ENCODE measurements at places on chromosomes 2 and 18.
A peak's percentile ranks its signal among the peaks of the same experiment; 100 is the strongest.

DNA sequence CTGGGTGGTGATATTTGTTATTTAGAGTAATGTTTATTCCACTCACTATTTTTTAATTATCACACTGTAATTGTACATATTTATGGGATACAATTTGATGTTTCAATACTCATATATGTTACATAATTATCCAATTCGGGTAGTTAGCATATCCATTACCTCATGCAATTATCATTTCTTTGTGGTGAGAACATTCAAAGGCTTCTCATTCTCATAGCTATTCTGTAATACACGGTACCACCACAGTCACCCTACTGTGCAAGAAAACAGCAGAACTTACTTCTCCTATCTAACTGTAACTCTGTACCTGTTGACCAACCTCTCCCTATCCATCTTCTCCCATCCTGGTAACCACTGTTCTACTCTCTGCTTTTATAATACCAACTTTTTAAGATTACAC, 4.6 kb downstream of the TBC1D8 start:
- DNase-seq: no peak

DNA sequence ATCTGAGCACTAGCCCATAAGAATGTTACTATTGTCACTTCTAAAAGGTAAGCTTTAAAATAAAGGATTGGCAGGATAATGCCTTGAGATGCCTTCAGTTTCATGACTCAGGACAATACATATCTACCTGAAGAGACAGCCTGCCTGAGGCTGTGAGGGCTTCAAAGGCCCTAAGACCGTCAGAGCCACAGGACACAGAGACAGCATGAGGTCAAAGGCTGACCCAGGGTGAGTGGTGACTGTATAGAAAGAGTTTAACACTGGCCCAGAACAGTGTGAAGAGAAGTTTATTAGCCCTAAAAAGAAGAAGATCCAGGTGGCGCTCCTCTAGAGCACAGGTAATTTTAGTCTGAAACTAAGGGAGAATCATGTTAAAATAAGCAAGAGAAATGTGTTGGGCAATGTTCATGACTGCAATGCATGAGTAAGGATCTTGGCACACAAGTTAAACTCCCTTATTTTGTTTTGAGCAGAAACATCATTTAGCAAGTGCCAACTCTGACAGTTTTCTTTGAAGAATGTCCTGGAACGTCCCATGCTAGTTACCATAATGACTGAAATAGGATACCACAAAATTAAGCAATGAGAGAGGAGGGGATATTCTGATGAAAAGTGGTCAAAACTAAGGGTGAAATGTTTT, 78.1 kb upstream of the FAM110C start:
- DNase-seq: no peak

GRCh38 chr2:231321556-231322334, 73.8 kb upstream of the B3GNT7 start:
- no peak for DNase-seq

DNA sequence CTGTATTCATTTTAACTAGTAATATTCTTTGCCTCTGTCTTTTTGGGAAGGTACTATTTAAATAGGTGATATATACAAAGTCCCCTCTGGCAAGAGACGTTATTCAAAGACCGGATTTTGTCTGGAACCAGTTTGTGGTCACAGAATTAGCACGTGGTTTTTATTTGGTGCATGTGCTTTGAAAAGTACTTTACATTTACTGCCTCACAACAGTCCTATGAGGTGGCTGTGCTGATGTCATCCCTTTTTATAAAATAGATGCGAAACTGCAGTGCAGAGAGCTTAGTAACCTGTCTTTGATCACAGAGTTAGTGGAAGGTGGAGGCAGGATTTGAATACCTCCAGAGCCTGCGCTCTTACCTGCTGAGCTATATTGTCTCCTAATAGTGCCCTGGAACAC, 4.0 kb downstream of the LPIN1 start:
- peak; percentile 34 for DNase-seq

GRCh38 chr2:108346827-108347226, 30.9 kb upstream of the SULT1C4 start:
- DNase-seq: no peak

DNA sequence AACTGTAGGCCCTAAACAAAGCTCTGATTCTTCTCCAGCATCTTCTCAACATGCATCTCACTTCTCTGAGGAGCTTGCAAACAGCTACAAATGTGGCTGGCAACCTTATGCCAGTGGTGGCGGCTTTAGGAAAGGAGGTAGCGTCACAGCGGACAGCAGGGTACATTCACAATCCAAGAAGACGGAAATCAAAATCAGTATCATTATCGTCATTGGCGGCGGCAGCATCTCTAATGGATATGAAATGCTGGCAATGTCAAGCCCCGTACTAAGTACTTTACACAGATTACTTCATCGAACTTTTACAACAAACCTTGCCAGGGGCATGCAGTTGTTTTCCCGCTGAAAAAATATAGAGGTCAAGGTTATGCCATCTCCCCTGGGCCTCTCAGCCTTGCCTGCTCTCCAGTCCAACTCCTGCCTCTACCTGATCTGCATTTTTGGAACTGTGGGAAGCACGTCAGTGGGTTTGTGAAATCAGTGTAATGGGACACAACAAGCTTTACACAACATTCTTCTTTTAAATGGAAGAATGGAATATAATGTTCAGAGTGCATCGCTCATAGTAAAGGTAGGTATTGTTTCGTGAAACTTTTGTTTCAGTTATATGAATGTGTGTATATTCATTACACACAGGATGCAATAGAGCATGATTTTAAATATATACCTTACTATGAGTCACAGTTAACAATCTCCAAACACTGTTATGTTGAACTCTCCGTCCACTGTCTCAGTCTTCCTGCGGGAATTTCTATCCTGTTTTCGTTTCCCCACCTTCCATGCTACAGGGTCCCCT, 152.9 kb downstream of the TTC32 start:
- DNase-seq: no peak

GRCh38 chr18:24362757-24363156, 34.9 kb downstream of the OSBPL1A start:
- peak; percentile 27 for DNase-seq

DNA sequence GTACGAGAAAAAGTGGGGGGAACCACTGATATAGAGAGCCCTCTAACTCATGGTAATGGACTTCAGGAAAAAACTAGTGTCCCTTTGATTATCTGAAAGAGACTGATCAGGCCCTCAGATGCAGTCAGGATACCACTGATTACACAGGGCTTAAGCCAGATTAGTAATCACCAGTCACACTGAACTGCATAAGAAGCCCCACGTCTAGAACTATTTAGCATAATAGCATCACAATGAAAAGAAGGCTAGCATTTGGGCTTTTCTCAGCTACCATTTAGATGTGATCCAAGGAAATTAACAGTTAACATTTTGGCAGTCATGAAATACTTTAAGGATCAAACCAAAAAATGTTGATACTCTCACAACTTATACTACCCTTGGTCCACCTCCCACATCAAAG, 813.1 kb upstream of the POU3F3 start:
- no peak for DNase-seq

GRCh38 chr2:230356084-230356483, 29.1 kb downstream of the SP140L start:
- peak; percentile 45 for DNase-seq

DNA sequence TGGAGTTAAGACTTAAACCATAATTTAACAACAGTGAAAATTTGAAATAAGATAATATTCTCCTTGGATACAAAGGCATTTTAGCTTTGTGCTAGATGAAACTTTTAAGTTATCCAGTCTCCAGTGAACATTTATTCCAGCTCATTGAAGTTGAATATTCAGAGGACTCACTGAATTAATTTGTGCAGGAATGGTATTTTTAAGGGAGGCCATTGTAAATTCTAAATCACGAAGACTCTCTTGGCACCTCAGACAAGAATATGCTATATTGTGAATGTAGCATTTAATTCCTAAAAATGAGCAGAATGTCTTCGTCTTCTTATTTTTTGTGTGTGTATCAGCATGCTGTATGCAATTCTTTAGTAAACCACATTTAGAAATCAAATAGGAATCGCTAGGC, 731.7 kb upstream of the RAB6C start:
- no peak for DNase-seq

DNA sequence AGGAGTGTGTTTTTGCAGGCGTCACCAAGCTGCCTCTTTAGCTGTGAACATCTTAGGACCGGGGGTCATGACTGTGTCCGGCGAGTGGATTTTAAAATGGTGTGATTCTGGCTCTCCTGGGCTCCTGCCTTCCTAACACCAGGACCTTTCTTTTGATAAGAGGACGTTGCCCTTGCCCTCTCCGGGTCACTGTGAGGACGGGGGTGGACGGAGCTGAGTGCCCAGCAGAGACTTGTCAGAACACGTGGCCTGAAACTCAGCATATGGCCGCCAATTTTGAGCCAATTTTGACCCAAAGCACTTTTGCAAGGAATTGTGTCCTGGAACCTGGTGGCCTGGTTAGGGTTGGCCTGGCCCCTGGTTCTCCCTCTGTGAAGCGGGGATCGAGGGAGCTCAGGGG, 40.2 kb downstream of the RTP5 start:
- no peak for DNase-seq

GRCh38 chr2:168404764-168405163, 51.3 kb upstream of the CERS6 start:
- DNase-seq: no peak

GRCh38 chr18:50398947-50399346, 24.1 kb downstream of the SKA1 start:
- no peak for DNase-seq

DNA sequence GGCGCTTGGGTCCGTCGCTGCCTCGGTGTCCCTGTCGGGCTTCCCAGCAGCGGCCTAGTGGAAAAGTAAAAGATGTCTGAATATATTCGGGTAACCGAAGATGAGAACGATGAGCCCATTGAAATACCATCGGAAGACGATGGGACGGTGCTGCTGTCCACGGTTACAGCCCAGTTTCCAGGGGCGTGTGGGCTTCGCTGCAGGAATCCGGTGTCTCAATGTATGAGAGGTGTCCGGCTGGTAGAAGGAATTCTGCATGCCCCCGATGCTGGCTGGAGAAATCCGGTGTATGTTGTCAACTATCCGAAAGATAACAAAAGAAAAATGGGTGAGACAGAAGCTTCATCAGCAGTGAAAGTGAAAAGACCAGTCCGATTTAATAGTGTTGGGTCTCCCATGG, 8.0 kb downstream of the HES6 start:
- no peak for DNase-seq

DNA sequence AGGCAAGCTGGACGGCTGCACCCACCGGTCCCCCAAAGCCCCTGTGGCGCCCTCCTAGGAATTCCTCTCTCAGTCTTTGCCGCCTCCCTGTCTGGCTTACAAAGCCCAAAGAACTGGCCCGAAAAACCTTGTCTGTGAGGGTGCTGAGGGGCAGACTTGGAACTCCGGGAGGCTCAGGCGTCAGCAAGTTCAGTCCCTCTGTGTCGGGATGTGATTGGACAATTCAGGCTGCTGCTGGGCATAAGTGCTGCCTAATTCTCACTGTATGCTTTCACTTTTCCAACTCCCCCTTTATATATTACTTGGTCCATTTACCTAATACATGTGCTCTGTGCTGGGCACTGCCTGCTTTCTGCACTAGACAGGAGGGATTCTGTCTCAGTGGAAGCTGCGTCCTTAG, 20.3 kb upstream of the SH3RF3 start:
- DNase-seq: no peak

- DNase-seq: no peak
These were observed 27.0 kb downstream of the PRKD3 start for GRCh38 chr2:37297632-37298031.

All from EH (cell line).